NCI-H1048 (cell line): ENCODE measurements at places on chromosomes 2 and 18.

GRCh38 chr2:220887271-220887870 is 684.7 kb downstream of the EPHA4 start:
- DNase-seq = no peak

DNA sequence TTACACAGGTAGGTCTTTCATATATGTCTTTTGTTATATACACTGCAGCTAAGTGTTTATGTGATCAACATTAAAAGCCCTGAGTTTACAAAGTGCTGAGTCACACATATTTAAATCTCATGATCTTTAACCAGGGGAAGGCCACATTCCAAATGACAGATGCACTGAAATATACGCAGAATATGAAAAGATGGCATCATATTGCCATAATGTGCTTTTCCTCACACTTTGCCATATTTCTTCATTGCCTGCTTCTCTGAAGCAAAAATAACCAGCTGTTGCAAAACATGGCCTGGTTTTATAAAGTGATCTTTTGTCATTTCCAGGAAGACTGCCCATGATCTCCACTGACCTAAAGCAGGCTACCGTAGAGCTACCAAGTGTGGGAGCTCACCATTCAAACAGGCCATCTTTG is 93.5 kb upstream of the MAPRE2 start:
- DNase-seq = no peak

DNA sequence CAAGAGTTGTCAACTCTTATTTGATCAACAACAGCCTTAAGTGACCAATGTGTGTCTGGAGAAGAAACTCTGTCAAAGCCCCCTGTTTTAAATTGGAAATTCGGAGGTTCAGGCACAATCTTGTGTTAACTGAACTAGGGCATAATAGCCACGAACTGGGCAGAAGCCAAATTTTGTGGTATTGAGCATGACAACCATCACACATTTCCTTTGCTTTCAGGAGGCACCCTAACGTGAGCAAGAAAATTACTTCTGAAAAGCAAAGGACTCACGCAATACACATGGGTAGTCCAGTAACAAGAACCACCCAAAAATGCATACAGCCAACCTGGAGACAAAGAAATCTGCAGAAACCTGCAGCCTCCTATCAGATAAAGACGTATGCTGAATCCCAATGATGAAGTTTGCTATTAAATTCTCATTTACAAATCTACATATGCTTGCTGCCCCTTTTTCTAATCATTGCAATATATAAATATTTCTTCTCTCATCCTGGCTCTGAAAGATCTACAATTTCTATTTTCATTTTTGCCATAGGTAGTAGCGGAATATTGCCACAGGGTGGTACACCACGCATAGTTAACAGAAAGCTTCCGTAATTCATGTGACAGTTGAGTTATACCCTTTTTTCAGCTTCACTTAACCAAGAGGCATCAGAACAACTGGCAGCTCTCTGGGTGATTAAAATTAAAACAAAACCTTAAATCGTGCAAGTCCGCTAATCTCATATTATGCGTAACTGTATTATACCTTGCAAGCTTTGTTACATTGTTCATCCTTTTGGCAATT is 495.8 kb downstream of the NRXN1 start:
- no peak for DNase-seq

- no peak for DNase-seq
These were observed 111.3 kb downstream of the NYAP2 start for GRCh38 chr2:225510796-225511195.

- DNase-seq = no peak
These were observed 75.4 kb downstream of the PIEZO2 start for GRCh38 chr18:11073971-11074370.

DNA sequence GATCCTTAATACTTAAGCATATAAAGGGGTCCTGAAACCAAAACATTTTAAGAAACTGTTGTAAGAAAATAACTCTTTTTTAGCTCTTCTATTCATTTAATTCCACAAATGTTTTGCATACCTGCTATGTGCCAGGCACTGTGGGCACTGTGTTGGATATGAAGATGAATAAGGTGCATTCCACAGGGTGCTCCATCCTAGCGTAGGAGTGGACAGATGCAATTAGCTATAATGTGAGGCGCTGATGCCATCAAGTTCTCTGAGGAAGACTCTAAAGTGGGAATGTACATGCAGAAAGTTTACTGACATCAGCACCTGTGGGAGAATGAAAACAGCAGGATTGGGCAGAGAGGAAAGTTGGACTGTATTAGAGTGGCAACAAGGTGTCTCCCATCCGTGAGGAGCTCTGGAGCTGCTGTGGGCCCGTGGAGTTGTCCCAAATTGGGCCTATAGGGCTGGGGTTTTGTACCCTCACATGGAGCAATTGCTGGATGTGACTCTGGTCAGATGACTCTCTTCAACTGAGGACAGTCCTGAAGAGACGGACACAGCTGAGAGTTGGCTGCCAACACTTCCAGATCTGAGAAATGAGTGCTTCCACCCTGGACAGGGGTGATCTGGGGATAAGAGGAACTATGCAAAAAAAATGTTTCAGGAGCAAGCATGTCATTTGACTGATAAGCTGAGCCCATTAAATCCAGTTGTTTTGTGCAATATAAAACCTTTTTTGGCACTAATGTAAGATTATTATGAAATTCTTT is 22.3 kb downstream of the CD8A start:
- DNase-seq = no peak

- no peak for DNase-seq
These were observed 27.2 kb downstream of the MARCO start for GRCh38 chr2:118968961-118969733.

DNA sequence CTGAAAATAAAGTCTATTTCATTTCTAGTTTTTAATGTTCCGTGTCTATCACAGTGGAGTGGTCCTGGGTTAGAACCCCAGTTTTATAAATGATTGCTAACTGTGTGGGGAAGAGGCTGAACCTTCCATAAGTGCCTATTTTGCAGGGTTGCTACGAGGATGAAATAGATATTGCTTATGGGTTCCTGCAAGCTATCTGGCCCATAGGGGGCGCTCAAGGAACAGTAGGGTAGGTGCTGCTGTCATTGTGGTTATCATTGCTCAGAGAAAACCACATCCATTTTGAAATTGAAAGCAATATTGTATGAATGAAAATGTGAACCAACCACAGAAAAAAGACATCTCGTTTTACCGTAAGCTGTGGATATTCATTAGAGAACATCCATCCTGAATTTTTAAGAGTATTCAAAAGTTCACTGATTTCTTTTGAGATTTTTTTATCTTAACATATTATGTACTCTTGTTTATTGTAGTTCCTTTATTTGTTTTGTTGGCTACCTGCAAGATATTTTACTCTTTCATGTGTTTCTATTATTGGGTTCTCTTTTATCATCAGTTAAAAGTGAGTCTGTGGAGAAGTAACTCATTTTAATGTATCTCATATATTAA is 261.6 kb downstream of the NAPG start:
- DNase-seq = peak; percentile 50

DNA sequence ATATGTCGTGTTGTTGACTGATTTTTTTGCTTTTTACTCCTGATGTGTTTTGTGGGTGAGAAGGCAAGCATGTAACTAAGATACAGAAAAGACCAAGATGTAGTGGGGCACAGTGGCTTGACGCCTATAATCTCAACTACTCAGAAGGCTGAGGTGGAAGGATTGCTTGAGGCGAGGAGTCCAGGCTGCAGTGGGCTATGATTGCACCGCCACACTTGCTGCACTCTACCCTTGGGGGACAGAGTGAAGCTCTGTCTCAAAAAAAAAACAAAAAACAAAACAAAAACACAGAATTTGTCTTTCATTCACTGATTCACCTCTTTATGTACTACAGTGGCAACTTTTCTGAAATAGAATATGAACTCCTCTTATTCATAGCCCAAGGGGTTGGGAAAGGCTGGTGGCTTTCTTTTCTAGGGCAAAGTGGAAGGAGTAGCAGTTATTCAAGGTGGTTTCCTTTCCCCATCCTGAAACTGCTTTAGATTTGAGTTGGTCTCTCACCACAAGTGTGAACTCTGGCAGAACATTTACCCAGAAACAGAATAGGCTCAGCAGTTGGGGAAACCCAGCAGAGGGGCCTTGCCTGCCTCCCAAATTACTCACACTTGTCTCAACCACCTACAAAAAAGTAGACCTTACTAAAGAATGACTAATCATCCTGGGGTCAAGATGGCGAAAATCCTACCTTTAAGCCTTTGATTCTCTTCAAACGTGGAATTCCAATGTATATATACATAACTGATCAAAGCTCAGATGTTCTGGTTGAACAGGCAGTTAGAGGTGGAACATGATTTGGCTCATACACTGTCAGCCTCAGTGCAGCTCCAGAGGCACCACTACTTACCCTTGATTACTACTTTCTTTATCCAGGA is 6.5 kb downstream of the TANK start:
- DNase-seq = no peak

DNA sequence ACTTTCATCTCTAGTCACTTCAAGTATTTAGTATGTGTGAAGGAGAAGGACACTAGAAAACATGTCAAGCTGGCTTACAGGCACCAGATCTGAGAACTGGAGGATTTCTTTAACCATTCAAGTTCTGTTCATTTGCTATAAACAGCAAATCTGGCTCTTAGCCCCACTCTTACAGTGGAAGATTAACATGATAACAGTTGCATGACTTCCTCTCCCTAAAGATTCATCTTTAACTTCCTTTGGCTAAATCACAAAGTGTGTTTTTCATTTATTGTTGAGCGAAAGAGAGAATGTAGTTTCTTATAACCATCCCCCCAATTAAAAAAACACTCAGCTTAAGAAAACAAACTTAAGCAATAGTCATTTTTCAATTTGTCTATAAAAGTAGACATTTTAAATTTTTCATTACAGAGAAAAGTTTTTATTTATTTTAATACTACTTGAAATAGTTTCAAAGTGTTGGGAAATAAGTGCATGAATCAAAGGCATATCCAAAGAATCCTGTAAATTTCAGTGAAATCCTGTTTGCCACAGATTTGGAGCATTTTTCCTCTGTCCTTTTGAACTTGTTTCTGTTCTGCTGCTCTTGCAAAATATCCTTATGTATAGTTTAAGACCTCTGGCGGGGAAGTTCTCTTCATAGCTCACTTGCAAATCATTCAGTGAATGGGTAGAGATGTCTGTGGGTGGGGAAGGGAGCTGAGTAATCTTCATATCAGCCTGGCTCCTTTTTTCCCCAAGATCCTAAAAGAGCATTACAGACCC is 241.0 kb upstream of the RBBP8 start:
- DNase-seq = no peak

DNA sequence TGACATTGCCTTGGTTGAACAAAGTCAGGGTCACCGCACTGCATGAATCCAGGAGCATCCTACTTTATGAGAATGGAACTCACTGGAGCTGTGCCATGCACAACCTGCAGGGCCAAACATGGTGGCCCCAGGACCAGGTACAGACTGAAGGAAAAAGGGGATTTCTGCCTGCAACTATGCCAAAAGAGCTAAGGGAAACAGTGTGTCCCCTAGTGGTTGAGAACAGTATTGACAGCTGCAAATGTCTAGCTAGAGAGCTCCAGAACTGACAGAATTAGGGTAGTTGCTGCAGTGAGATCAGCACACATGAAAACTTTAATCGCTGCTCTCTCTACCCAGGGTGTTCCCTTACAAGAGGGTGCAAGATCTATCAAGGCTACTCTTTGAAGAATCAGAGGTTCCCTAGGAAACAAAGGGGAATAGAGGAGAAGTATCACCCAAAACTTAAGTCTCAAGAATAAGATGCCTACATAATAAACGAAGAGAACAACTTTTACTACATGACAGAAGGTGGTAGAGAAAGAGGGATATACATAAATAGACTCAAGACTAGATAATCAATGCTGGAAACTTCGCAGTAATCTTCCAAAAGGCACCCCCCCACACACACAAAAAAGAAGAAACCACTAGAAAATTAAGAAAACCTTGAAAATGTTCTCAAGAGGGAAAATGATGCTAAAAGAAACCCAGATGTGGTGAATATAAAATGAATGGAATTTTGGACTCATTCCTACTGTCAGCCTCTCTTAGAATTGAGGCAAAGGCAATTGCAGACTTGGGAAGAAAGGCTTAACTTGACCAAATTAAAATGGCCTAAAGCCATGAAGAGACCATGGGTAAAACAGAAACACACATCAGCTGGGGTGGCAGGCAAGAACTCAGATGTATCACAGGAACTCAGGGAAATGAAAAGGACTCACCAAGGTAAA is 43.6 kb upstream of the IHH start:
- peak; percentile 3 for DNase-seq
